Effector memory CD4-positive, alpha-beta T cell (primary cell): ENCODE measurements at places on chromosomes 4 and X.

- H3K4me3 ChIP-seq, result no peak overlapping the region
- no peaks in the 10 kb centered on the region for H3K4me1 ChIP-seq
- H3K27me3 ChIP-seq, result no peaks in the 10 kb centered on the region
- H3K27ac ChIP-seq, result no peak overlapping the region
- no peaks in the 10 kb centered on the region for H3K36me3 ChIP-seq
Observed at GRCh38 chr4:137819964-137820383, 287.7 kb upstream of the PCDH18 start.

DNA sequence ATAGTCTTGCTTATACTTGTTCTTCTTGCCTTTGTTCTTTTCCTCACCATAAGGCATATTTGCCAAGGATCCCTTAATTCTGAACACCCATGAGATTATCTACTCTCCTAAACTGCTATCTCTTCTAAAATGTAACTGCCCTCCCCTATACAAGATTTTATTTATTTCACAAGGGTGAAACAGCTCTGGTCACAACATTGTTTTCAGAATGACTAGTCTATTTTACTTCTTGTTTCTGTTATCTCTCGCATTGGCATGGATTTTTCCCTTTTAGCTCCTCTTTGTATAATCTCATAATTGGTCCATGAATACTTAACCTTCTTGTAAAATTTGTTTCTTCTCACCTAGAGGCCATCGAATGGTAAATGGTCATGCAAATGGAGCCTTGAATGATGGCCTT, 17.2 kb upstream of the COL25A1 start:
- H3K27me3 ChIP-seq, result no peaks in the 10 kb centered on the region
- DNase-seq, result no peak
- H3K4me3 ChIP-seq, result no peak overlapping the region
- no peaks in the 10 kb centered on the region for H3K4me1 ChIP-seq

DNA sequence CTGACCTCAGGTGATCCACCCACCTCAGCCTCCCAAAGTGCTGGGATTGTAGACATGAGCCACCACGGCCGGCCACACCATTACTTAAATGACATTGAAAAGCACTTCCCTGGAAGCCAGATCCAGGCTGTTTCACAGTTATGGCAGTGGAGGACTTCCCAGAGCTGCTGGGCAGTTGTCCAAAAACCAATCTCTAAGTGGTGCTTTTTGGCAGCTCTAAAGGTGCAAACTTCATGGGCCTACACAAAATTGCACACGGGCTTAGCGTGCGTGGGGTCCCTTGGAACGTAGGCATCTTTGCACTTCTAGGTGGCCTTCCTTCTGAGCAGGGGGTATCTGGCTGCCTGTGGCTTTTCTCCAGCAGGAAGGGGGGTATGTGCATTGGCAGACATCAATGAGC, 172.3 kb downstream of the SHOX start:
- no peak overlapping the region for H3K27ac ChIP-seq
- no peak overlapping the region for H3K4me3 ChIP-seq
- no peaks in the 10 kb centered on the region for H3K4me1 ChIP-seq
- H3K36me3 ChIP-seq, result no peaks in the 10 kb centered on the region
- no peaks in the 10 kb centered on the region for H3K27me3 ChIP-seq

GRCh38 chrX:115561605-115562479, 868 bp downstream of the PLS3 start:
- H3K4me3 ChIP-seq, result no peak overlapping the region
- no peak for DNase-seq
- no peak overlapping the region for H3K27ac ChIP-seq
- H3K27me3 ChIP-seq, result no peaks in the 10 kb centered on the region
